LHCN-M2 (cell line): ENCODE measurements at places on chromosomes 4 and X.

- DNase-seq, result no peak
Measured at GRCh38 chrX:112714357-112714918, 34.7 kb upstream of the LHFPL1 start.

GRCh38 chrX:44897539-44897938, 24.6 kb downstream of the KDM6A start:
- no peak for DNase-seq

- no peak for DNase-seq
Measured at GRCh38 chrX:115093191-115093590, 75.8 kb upstream of the IL13RA2 start.

- DNase-seq, result no peak
Measured at GRCh38 chrX:109843963-109844751, 111.1 kb upstream of the ACSL4 start.

- DNase-seq, result peak; percentile 44
Measured at GRCh38 chr4:68599150-68599549, 23.0 kb upstream of the UGT2B17 start.
